HFF-Myc (cell line): ENCODE measurements at places on chromosomes 12 and 14.

- DNase-seq: peak; percentile 24
These were observed 604 bp downstream of the GLIPR1 start for GRCh38 chr12:75481013-75481705.

DNA sequence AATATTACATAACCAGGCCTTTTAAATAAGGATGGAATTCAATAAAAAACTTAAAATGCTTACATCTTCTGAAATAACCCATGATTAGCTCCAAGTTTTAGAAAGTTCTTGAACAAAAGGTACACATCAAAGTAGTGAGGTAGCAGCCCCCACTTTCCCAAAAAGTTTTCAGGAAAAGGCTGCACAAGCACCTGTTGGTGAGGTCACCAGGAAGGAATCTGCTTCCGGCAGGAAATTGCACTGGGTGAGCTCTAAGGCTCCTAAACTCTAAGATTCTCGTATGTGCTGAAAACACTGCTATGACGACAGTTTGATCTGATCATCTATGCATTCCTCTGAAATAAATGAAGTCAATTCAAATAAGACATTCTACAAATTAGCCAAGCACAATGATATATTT is 34.3 kb upstream of the TTC7B start:
- no peak for DNase-seq

- no peak for DNase-seq
These were observed 39.1 kb downstream of the RNFT2 start for GRCh38 chr12:116777245-116777644.

DNA sequence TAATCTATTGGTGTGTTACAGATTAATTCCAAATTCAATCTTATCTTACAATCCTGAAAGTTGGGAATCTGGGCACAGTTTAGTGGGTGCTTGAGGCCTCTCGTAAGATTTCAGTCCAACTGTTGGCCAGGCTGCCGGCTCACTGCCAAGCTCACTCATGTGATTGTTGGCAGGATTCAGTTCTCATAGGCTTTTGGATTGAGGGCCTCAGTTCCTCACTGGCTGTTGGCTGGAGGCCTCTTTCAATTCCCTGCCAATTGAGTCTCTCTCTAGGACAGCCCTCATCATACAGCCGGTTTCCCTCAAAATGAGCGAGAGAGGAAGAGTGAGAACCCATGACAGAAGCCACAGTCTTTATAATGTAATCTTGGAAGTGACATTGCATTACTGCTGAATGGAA is 123.5 kb upstream of the FBXO33 start:
- no peak for DNase-seq

DNA sequence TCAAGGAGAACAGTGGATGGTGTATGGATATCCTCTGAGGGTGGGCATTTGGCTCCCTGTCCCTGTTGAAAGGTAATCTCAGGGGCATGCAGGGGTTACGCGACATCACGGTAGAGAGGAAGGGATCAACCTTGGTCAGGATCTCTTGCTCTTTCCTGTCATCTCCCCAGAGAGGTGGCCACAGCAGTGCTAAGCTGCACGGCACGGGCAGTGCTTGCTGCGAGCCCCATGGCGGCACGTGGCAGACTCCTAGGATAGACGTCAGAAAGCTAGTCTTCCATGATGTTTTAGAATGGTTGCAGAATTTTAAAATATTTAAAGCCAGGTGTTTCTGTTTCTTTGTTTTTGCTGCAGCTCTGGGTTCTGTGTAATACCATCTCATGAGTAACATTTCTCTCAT is 41.0 kb downstream of the DYNC1H1 start:
- no peak for DNase-seq

GRCh38 chr14:70048313-70048654 is 140.5 kb downstream of the SLC8A3 start:
- no peak for DNase-seq

DNA sequence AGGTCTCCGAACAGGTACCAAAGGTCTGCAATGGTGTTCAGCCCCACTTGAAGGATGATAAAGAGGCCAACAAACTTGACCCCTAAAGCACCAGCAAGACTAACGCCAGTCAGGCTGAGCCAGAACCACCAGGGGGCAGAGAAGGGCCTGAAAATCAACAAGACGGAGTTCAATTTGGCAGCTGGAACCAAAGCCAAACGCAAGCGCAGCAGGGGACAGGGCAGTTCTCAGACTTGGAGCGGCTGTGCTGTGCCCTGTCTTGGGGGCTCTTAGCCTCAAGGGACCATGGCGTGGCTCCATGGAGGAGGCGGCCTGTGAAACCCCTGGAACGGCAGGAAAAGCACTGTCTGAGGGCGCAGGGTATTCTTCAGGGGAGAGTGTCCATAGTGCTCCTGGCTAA is 19.6 kb downstream of the POMT2 start:
- DNase-seq: no peak

GRCh38 chr12:43795716-43796280 is 10.3 kb downstream of the TWF1 start:
- DNase-seq: no peak

GRCh38 chr12:110848314-110848923 is 1.6 kb downstream of the CCDC63 start:
- DNase-seq: no peak

DNA sequence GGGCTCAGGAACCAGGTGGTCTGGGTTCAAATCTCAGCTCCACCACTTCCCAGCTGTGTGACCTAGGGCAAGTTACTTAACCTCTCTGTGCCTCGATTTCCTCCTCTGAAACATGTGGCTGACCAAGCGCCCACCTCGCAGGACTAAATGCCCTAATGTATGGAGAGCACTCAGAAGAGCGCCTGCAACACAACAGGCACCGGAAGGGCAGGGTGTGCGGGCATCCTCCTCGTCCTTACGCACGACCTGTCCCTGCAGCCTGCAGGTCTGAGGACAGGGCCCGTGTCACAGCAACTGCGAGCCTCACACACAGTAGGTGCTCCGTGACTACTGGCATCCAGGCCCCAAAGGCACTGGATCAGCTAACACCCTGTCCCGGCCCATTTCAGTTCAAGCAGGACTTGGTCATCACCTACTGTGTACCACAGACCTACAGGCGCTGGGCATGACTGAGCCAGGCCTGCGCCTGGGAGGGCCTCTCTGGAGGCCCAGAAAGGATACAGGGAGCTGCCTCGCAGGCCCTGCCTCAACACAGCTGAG is 131.5 kb downstream of the NCOR2 start:
- DNase-seq: no peak

- no peak for DNase-seq
These were observed 191.0 kb upstream of the ATP2B1 start for GRCh38 chr12:89899651-89900050.

DNA sequence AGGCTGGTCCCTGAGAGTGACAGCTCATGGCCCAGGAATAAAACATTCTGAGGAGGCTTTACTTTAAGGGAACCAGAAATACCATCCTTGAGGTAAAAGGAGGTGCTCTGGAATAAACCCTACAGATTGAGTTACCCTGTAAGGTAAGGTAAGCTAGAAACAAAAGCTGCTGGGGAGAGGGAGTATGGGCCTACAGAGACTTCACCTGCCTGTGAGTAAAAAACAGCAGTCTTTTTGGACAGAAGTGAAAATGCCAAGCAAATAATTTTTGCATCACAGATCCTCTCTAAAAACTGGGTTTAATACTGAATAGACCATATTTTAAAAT is 41.2 kb downstream of the CORO1C start:
- no peak for DNase-seq

DNA sequence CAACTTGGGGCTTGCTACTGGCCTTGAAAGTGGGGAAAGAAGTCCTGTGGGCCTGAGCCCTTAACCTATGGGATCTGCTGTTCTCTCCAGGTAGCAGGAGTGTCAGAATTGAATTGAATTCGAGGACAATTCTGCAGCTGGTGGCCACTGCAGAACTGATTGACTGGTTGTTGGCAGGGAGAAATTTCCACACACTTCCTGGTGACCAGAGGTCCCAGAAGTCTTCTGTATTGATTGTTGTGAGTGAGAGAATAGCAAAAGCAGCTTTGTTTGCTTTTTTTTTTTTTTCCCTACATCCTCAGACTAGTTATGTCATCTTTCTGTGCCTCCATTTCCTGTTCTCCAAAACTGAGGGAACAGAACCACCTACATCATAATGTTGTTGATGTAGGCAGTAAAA is 64.1 kb downstream of the PRICKLE1 start:
- no peak for DNase-seq

DNA sequence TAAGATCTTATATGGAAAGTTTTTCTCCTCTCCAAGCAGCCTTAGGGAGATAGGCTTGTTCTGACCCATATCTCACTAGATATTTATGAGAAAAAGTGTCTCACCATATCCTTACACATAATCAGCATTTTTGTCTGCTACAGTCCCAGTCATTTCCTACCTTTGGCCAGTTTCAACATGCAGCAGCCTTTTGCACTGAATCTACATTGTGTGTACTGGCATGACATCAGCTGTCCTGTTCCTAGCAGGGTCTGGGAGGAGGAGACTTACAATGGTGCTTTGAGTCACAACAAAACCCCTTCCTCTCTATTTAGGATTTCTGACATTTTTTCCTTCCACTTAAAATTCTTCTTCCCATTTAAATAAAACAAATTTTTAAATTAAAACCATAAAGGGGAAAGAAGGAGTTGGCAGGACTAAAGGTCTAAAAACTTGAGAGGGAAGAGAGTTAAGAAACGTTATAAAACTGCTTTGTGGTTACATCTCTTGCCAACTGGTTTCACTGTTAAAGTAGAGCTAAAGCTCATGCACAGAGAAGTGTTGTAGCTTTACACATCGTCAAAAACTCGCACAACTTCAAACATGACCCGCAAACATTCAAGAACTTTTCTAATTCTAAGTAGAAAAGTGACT is 53.3 kb upstream of the CERS5 start:
- DNase-seq: no peak

GRCh38 chr14:58104808-58105207 is 47.2 kb downstream of the ARMH4 start:
- DNase-seq: peak; percentile 49

DNA sequence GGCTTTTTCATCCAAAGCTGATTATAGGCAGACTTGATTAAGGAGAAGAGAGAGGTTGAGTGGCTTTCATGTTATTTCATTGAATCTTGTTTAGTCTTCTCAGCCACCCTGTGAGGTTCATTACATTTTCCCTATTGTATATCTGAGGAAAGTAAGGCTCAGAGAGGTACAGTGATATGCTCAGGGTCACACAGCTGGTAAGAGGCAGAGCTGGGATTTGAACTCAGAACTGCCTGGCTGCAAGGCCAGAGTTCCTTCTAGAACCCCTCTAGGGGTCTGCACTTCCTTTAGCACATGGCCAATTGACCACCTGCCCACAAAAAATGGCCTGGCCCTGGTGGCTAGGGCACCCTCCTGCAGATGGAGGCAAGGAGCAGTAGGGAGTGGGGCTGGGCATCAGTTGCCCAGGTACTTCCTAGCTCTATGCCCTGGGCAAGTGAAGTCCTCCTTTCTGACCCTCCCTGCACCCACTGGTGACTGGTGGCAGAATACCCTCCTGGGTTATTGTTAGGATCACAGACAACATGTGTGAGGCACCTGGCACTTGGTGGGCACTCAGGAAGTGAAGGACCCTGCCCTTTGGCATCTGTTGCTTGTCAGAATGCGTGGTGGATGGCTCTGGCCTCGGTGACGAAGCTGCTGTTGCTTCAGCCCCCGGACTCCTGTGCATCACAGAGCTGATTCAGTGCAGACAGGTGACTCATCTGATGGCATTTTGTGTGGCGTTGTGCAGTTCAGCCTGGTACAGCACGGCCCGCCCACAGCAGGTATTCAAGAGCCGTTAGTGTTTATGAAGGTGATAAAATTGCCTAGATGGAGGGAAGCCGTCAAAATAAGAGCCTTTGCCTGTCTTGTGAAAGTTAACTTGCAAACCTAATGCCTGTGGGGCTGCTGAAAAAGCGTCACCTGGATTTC is 115.8 kb downstream of the SLC25A47 start:
- no peak for DNase-seq

DNA sequence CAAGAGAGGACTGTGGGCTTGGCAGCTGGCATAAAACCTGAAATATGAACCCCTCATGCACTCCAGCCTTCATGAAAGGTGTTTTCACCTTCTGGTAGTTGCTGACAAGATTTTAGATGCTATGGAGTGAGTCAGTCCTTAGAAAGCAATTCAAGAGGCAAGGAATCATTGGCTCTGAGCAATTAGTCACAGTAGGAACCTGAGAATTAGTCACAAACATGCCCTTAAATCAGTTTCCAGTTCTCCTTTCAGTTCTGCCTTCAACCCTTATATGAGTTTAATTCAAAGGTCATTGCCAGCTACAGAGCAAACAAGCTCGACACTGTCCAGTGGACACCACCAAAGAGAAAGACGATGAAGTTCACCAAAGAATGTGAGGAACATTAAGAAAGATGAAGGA is 472.3 kb downstream of the GLT1D1 start:
- no peak for DNase-seq

DNA sequence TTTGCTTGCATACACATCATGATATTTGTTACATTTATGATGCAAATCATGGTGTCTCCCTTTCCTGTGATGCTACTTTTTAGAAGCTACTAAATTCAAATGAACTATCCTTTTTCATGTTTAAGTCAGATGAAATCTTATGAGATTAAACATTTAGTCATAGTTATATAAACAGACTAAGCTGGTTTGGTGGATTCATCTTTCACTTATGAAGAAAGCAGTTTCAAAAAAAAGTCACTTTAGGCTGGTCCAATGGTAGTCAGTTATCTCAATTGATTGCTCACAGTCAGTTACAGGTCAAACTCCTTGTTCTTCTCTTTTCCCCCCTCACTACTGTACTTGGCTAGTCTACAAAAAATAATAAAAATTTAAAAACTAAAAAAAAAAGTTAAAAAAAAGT is 19.7 kb downstream of the SYCP3 start:
- DNase-seq: no peak

DNA sequence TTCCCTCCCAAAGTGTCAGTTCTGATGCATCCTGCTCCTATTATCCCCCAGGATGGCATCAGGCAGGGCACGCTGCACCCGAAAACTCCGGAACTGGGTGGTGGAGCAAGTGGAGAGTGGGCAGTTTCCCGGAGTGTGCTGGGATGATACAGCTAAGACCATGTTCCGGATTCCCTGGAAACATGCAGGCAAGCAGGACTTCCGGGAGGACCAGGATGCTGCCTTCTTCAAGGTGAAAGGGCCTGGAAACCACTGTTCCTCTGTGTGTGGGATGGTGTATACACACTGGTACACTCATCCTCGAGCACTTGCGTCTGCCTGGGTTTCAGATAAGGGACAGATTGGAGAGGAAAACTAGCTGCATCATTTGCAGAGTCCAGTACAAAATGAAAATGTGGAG is 1.0 kb downstream of the IRF9 start:
- no peak for DNase-seq

GRCh38 chr14:92266216-92266615 is 56.7 kb upstream of the SLC24A4 start:
- DNase-seq: no peak

- DNase-seq: no peak
These were observed 283.2 kb downstream of the RPAP3 start for GRCh38 chr12:47422611-47423010.

- DNase-seq: no peak
These were observed 6.8 kb upstream of the AEBP2 start for GRCh38 chr12:19432309-19433170.

DNA sequence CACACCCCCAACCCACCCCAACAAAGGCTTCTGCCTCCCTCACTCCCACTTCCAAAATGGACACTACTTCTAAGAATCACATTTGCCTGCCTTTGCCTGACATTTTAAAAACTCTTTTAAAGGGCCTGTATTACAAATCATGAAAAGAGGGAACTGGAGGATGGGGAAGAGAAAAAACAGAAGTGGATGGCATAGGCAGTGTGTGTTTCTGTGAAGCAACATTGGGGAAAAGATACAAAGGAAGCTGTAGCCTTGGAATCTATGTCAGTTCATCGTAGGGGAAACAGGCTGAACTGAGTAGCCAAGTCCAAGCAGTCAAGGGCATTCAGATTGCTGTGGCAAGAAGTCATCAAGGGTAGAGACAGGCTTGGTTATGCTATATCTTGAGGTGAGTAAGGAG is 273.9 kb downstream of the BTG1 start:
- no peak for DNase-seq

GRCh38 chr12:113050795-113051194 is 5.7 kb upstream of the DTX1 start:
- no peak for DNase-seq
